Activated CD4-positive, alpha-beta T cell treated with anti-CD3 and anti-CD28 coated beads, Interleukin-2, amount 10 ng/mL, durations not matched to agents 7 days and 5 days (primary cell): ENCODE measurements at places on chromosomes 3 and 15. TPM values are rescaled to one million over a fixed set of nuclear protein-coding genes. Genes with fewer than 3 reads are reported as not detected.

The MRPS11 gene
- 53.3 TPM for total RNA-seq

The MKRN3 gene
- 2.9 TPM for total RNA-seq

The CPB1 gene
- total RNA-seq: not detected

GRCh38 chr15:85534031-85534430 is 153.6 kb downstream of the AKAP13 start:
- H3K27ac ChIP-seq: peak overlapping the region; percentile 82
- H3K4me1 ChIP-seq: peaks cover 29% of the 10 kb centered on the region
- peaks cover 47% of the 10 kb centered on the region for H3K36me3 ChIP-seq
- no peak overlapping the region for H3K4me3 ChIP-seq
- no peaks in the 10 kb centered on the region for H3K27me3 ChIP-seq

DNA sequence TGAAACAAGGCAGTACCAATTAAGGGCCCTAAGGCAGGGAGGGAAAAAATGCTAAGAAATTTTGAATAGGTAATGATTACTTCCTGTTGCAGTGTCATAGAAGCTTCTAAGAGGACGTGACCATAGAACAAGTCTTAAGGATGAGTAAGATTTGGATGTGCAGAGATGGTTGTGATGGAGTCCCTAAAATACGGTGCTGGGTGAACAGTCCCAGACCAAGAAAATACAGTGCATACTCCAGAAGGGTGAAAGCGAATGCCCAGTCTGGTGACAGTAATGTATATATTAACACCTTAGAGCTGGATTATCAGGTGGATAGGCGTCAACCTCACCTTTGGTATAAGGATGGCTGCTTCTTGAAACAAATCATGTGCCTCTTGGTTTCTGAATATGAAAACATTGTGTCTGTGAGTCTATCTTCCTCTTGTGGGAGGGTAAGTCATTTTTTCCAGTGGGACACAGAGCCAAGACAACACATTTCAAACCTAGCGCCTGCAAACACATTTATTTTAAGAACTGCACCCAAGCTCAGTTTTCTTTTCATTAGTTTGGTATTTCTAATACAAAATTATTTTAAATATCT is 101.2 kb upstream of the TP63 start:
- no peaks in the 10 kb centered on the region for H3K27me3 ChIP-seq
- no peak overlapping the region for H3K27ac ChIP-seq
- H3K4me1 ChIP-seq: peaks cover 13% of the 10 kb centered on the region
- no peak overlapping the region for H3K4me3 ChIP-seq
- H3K36me3 ChIP-seq: no peaks in the 10 kb centered on the region

GRCh38 chr3:30474371-30474770 is 132.0 kb upstream of the TGFBR2 start:
- no peak for DNase-seq
- H3K36me3 ChIP-seq: no peaks in the 10 kb centered on the region
- no peak overlapping the region for H3K4me3 ChIP-seq
- no peak overlapping the region for H3K27ac ChIP-seq
- H3K27me3 ChIP-seq: no peaks in the 10 kb centered on the region

DNA sequence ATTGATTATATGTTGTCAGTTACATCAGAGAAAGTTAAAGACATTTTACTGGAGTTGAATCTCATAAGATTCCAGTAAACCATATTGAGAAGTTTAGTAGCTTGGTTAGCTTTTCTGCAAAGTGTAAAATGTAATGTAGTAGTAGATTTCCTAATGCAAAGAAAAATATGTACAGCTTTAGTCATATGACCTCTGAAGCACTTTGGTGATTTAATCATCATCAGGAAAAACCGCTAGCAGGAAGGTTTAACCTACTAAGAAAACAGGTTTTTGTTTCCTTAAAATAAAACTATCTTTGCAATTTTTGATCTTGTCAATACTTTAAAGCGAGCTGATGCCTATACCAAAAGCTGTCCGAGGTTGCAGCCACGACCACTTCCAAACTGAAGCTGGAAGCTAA is 364.6 kb upstream of the ZNF385D start:
- H3K4me1 ChIP-seq: no peaks in the 10 kb centered on the region
- no peaks in the 10 kb centered on the region for H3K27me3 ChIP-seq
- no peak overlapping the region for H3K4me3 ChIP-seq

DNA sequence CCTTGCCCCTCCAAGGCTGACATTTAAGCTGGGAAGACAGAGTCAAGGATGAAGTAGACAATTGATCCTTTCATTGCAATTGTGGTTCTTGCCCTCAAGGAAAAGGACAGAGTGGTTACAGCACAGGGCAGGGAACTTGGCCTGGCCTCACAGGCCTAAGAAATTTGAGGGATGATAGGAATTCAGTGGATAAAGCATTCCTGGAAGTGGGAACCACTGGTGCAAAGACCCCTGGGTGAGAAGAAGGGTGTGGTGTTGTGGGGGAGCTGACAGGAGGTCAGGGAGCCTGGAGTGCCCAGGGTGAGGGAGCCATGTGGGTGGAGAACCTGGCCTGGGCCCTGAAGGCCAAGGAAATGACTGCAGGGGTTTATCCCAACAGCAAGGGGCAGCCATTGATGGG is 287.4 kb downstream of the UACA start:
- DNase-seq: no peak
- peaks cover 78% of the 10 kb centered on the region for H3K27me3 ChIP-seq
- peaks cover 55% of the 10 kb centered on the region for H3K4me1 ChIP-seq
- no peak overlapping the region for H3K27ac ChIP-seq
- H3K4me3 ChIP-seq: no peak overlapping the region

DNA sequence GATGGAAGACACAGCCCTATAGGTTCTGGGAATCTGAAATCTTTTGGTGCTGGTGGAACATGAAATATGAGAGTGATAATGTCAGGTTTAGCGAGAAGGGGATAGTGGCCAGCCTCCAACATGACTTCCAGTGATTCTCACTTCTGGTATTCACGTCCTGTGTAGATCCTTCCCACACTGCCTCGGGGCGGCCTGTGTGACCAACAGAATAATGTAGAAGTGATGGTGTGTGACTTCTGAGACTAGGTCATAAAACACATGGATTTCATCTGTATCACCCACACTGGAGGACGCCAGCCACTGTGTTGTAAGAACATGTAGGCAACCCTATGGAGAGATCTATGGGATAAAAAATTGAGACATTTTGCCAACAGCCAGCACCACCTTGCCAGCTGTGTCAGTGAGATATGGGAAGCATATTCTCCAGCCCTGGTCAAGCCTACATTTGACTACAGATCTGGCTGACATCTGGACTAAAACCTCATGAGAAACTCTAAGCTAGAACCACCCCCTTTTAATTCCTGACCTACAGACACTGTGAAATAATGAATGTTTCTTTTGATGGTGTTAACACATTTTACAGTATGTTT is 25.5 kb upstream of the NUDT16 start:
- H3K27me3 ChIP-seq: peaks cover 8% of the 10 kb centered on the region
- DNase-seq: no peak
- no peak overlapping the region for H3K4me3 ChIP-seq
- H3K4me1 ChIP-seq: peaks cover 4% of the 10 kb centered on the region
